ENCODE measurements at places on chromosomes 11 and 22. TPM values are rescaled to one million over a fixed set of nuclear protein-coding genes. Genes with fewer than 3 reads are reported as not detected.

The GLYAT gene
- total RNA-seq: not detected

The MUC5B gene
- not detected for total RNA-seq

The PRDM10 gene
- 3.1 TPM for total RNA-seq

The SH3BP1 gene
- 16.1 TPM for total RNA-seq

The HORMAD2 gene
- not detected for total RNA-seq

The HSPB2 gene
- total RNA-seq: 0.63 TPM

The ANGPTL5 gene
- 0.63 TPM for total RNA-seq

The DEUP1 gene
- not detected for total RNA-seq

The MUC5AC gene
- not detected for total RNA-seq

The KRTAP5-11 gene
- total RNA-seq: not detected

The NLRX1 gene
- 10.3 TPM for total RNA-seq

The CDC45 gene
- 1.1 TPM for total RNA-seq

The LRRC56 gene
- total RNA-seq: 0.95 TPM

The CECR2 gene
- not detected for total RNA-seq

The NXPE1 gene
- not detected for total RNA-seq

The PLEKHB1 gene
- 1.6 TPM for total RNA-seq

The CTSW gene
- total RNA-seq: not detected

The POTEH gene
- not detected for total RNA-seq

The UPB1 gene
- not detected for total RNA-seq

The LDHAL6A gene
- total RNA-seq: not detected

The CCDC73 gene
- total RNA-seq: under 0.01 TPM

The HTR3A gene
- not detected for total RNA-seq

The ANO5 gene
- total RNA-seq: not detected

The MCHR1 gene
- 0.63 TPM for total RNA-seq

The SEPTIN5 gene
- total RNA-seq: 51.3 TPM

The MRGPRX4 gene
- not detected for total RNA-seq

The FAM180B gene
- 0.09 TPM for total RNA-seq

Data from bronchial smooth muscle cell (primary cell).